ENCODE measurements at places on chromosomes 12 and 14.

DNA sequence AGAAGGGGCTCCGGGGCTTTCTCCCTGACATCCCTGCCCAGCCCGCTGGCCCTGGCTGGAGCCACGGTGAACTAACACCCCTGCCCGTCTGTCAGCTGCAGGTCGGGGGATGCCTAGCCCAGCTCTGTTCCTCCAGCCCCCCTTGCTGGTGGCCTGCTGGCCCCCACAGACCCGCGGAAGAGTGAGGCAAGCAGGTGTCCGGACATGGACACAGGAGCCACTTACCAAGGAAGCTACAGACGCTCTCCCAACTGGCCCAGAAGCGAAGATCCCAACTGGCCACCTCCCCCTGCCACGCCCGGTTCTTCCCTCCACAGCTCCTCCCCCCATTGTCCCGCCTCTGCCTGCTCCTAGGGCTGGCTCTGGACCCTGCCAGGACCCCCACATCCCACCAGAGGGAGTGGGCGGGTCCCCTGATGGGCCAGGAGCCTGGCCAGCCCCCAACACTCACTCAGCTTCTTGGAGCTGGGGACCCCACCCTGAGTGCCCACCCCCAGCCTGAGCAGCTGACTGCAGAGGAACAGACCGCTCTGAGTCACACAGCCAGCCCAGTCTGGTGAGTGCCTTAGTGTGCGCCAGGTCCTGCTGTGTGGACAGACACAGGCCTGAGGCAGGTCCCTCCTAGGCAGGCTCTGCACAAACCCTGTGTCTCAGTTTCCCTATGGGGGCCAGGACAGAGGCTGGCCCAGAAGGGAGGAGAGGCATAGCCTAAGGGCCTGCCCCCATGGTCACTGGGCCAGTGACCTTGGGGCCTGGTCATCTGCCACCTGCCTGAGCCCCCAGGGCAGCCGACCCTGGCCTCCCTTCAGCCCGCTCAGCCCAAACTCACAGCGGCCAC is 7.7 kb downstream of the AHNAK2 start:
- DNase-seq: peak; percentile 94

- DNase-seq: no peak
Observed at GRCh38 chr12:25713264-25713663, 160.2 kb upstream of the LMNTD1 start.

DNA sequence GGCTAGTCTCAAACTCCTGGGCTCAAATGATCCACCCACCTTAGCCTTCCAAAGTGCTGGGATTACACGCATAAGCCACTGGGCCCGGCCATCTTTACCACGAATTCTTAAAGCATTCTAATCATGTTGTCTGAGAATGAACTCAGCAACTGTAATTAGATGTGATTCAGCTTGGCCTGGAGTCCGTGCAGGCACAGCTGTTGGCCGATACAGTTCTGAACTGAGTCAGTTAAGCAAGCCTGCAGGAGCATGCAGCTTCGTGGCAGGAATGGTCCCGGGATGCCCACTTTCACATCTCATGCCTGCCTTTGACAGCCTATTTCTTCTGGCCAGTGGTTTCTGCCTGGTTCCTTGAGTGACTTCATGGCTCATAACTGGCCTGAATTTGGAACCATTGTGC is 194.1 kb downstream of the ANO6 start:
- DNase-seq: peak; percentile 84

DNA sequence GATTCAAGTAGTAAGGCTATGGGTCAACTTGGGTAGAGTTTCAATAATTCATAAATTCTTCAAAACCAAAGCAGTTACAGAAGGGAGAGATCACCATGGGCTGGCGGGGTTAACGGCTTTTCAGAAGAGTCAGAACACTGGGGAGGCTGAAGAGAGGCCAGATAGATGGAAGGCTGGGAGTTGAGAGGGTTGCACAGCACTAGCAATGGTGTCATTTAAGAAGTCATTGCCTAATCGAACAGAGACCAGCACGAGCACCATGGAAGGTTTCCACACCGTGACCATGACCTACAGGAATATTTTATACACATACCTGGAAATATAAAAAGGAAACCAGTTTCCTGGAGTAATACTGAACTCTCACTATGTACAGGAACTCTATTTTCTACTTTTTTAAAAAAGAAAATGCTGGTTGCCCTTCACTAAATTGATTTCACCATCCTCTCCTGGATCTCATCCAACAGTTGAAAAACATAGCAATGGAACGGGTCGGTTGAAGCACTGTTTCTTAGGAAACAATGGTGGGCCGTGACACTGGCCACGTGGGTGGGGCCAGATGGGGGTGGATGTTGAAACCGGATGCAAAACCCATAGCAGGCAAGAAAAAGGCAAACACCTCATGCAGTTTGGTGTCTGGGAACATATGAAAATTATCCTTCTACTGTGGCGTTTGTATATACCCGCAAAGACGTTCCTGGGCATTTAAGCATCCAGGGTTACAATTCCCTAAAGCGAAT is 38.0 kb upstream of the RIN3 start:
- DNase-seq: no peak

DNA sequence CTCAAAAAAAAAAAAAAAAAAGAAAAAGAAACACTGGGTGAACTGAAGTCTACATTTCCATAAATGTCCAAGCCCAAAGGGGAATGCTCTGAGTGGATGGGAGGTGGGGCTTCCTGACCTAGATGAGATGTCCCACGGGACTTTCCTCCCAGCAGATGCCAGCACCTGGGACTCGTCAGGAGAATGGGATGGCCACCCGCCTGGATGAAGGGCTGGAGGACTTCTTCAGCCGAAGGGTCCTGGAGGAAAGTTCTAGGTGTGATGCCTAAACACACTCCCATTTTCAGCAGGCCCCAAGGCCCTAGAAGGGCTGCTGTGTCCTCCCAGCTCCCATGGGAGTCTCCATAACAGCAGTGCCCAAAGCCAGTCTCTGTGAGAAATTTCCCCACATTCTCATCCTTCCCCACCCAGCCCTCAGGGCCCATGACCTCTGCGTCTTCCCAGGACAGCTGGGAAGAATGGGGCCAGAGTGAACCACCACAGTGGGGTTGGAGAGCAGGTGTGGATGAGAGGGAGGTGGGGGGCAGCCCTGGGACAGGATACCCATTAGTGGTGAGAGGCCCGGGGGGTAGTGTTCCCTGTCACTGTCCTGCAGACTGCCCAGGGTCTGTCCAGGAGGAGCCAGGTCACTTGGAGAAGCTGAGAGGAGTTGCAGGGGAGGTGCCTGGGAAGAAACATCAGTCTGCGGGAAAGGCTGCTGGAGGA is 7.1 kb upstream of the CPNE6 start:
- DNase-seq: no peak

- DNase-seq: no peak
Observed at GRCh38 chr14:104519721-104520120, 59.8 kb upstream of the C14orf180 start.

- DNase-seq: peak; percentile 61
Observed at GRCh38 chr12:58554522-58555157, 365.7 kb downstream of the LRIG3 start.

DNA sequence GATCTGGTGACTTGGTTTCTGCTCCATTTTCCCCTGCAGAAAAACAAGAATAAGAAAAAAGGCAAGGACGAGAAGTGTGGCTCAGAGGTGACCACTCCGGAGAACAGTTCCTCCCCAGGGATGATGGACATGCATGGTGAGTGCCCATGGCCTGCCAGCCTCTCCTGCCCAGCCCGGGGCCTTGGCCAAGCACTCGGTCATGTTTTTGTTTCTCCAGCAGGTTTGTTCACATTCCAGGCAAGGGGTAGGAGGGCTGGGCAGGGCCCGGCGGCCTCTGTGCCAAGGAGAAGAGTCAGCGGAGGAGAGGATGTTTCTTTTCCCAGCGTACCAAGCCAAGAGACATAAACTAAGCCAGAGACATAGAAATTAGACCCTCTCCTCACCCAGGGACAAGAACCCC is 13.6 kb downstream of the BCL7A start:
- DNase-seq: no peak

GRCh38 chr14:24231263-24232120 is 675 bp downstream of the NEDD8 start:
- DNase-seq: no peak

DNA sequence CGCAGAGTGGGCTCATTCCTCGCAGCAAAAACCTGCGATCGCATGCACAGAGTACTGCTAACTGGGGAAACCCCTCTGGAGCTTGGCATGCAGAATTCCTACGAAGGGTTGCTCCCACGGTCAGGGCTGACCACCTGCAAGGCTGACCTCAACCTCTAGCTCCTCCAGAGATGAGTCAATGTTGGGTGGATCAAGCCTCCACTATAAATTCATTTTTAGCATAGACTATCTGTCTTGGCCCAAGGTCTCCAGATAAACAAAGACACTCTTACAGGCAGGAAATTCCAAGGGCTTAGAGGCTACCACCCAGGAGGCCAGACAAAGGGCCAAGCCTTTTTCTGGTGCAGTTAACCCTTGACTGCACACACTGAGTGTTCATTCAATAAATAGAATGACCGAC is 296.5 kb downstream of the TMEM132D start:
- DNase-seq: peak; percentile 90

DNA sequence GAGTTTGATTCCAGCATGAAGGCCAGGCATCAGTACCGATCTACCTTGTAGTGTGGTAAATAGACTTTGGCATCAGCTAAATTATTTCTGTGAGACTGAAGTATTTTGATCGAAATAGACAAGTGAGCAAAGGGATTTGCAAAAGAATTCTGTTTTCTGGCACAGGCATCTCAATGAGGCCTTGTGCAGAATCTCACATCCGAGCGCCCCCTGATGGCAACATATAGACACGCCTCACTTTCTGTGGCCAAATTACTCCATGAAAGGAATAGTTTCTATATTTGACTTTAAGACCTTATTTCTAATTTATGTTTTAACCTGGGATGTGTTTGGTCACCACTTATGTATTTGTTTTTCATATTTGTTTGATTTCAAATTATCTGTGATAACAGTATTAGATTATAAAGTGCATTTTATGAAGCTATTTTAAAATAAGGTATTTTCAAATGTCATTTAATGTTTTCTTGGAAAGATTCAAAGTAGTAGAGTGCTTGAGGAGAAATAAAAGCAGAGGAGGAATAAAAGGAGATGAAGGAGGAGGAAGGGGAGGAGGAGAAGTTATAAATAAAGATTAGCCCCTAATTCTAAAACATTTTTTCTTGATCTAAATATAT is 731.9 kb downstream of the NRXN3 start:
- DNase-seq: peak; percentile 22

DNA sequence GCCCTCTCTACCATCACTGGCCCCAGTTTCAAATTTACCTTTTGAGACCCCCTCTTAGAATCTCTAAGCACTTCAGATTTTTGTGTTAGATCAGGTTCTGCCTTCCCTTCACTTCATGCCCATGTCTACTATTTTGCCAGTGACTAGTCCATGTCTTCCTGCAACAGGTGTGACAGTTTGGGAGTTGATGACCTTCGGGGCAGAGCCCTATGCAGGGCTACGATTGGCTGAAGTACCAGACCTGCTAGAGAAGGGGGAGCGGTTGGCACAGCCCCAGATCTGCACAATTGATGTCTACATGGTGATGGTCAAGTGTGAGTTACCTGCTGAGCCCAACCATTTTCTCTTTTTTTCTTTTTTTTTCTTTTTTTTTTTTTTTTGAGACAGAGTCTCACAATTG is 5.8 kb upstream of the PA2G4 start:
- no peak for DNase-seq

DNA sequence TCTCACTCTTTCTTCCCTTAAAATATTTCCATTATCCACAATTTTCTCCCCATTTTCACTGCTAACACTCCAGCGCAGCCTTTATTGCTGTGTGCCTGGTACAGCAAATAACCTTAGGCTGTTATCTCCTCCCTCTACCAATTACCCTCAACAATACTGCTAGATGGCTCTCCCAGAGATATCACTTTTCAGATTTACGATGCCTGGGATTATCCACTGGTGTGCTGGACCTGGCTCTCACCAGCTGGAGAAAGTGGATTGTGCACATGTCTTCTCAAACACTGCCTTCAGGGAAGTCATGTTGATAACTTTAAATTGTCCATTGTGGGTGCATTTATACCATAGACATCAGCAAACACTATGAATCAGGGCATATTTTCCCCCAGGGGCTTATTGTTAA is 101.9 kb upstream of the ADAMTS20 start:
- DNase-seq: no peak

GRCh38 chr12:113297214-113297587 is 37.7 kb downstream of the SLC8B1 start:
- no peak for DNase-seq

DNA sequence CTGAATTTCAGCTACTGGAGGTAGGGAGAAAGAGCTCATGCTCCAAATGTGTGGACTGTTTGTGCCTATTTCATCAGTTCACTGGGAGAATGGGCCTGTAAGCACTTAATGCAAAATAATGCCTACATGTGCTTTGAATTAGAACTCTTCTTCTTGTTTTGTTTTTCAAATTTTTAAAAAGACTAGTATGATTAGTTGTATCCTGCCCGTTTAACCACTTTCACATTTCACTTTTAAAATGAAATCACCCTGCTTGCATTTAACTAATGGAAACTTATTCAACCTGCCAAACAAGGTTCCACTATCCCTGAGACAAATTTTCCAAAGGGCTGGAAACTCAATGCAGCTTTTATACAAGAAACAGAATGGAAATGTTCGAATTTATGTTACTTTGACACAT is 79.7 kb downstream of the SAMD4A start:
- DNase-seq: no peak

GRCh38 chr14:77228056-77228455 is 43.0 kb downstream of the NGB start:
- no peak for DNase-seq

DNA sequence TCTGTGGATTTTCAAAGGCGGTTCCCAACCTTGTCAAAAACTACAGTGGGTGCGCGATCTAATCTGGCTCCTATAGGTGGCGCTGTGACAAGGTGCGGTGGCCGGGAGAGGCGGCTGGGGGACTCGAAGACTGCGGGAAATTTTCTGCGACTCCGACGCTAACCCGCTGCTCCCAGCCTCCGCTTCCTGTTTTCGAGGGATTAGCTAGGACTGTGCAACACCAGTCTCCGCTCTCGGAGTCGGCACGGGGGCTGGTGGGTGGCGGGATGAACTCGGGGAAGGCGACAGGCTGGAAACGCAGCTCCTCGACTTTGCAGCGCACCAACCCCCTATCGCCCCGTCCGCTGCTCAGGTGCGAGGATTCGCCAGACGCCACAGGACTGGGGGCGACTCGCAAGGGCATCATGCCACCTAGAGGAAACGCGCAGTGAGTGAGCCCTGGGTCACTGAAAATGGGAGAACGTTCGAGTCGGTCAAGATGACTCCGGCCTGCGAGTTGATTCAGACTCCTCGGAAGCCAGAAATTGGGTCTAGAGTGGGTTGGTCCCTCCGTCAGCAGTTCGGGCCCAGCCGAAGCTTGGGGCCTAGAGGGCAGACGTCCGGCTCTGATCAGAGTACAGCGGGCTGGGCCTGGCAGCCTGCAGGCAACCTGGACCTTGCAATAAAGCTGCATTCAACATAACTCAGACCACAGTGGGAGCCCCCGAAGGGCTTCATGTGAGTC is 5.5 kb upstream of the PAX9 start:
- DNase-seq: no peak

DNA sequence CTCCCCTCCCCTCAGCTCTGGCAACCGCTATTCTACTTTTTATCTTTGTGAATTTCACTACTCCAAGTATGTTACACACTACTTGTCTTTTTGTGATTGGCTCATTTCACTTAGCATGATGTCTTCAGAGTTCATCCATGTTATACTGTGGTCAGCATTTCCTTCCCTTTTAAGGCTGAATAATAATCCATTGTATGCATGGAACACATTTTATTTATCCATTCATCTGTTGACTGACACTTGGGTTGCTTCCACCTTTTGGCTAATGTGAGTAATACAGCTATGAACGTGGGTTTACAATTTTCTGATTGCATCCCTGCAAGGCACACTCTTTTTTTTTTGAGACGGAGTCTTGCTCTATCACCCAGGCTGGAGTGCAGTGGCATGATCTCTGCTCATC is 53.0 kb upstream of the FUT8 start:
- DNase-seq: no peak

GRCh38 chr14:91654836-91655235 is 77.0 kb downstream of the CATSPERB start:
- DNase-seq: no peak

Data from astrocyte of the spinal cord (primary cell).